Activated T-cell treated with anti-CD3 and anti-CD28 coated beads, Interleukin-2, amount 50 U/mL, for 1 hour (primary cell): ENCODE measurements at places on chromosomes 2 and 18.

DNA sequence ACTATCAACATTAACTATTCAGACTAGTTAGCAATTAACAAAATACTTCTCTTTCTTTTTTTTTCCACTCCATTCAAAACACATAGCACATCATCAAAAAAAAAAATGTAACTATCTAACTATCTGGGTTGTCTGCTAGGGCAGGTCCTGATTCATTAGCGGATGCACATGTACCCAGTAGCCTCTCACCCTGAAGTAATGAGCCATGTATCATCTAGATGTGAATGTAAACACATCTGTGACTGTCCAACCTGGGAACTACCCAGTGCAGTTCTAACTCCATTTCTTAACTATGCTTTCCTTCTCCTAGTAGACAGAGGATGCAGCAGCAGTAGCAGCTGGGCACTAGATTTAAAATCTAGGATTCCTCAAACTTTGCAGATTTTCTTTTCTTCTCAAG lies 183.1 kb upstream of the PIK3C3 start:
- DNase-seq = no peak

- no peak for DNase-seq
Observed at GRCh38 chr2:5730386-5730785, 38.2 kb downstream of the SOX11 start.

- DNase-seq = no peak
Observed at GRCh38 chr18:38170845-38171244, 605.2 kb upstream of the CELF4 start.

DNA sequence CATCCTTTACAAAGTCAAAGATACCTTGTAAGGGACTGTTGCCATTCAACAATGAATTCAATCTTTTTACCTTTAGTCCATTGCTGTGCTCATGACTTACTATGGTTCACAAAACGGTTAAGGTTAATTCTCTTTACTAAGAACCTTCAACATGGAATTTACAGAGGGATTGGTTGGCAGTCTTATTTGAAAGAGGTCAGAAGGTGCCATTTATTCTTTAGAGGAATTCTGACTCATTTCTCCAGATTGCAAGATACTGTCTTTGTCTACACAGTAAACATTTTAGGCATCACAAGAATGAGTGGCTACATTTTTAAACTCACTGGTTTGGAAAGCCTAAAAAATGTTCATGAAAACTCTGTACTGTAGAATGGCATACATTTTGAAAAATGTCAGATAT lies 17.4 kb downstream of the KCNH7 start:
- DNase-seq = no peak

DNA sequence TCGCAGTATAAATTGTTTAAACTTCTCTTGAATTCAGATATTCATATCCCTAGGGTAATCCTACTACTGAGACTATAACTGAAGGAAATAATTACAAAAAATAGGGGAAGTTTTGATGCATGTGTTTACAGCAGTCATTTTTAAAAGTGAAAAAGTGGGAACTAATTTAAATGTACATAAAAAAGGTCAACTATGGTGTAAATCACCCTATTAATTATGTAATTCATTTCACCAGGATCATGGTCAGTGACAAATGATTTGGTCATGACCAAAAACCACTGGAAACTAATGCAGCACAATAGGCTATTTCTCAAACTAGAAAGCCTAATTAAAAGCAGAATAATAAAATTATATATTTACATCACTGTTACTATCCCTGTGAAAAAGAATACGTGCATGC lies 5.0 kb upstream of the CNGA3 start:
- no peak for DNase-seq

- no peak for DNase-seq
Observed at GRCh38 chr2:141828761-141829160, 302.1 kb downstream of the LRP1B start.

- no peak for DNase-seq
Observed at GRCh38 chr2:138609446-138609845, 107.9 kb downstream of the SPOPL start.

DNA sequence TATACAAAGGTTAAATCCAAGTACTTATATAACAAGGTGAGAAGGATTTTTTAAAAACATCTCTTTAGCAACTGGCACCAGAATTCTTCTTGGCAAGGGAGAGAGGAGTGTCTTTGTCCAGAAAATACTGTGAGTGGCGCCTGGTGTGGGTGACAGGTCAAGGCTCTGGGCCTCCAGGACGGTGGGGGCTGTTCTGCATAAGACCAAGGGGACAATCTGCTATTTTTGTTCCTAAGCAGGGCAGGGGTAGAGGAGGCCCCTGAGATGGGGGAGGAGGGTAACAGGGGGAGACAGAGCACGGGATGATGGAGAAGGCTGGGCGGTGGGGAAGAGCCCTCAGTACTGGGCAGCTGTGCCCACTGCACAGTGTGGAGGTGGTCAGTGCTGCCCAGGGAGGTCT lies 51.6 kb upstream of the TAF1B start:
- no peak for DNase-seq

GRCh38 chr2:204576362-204576979 lies 31.2 kb downstream of the PARD3B start:
- no peak for DNase-seq

DNA sequence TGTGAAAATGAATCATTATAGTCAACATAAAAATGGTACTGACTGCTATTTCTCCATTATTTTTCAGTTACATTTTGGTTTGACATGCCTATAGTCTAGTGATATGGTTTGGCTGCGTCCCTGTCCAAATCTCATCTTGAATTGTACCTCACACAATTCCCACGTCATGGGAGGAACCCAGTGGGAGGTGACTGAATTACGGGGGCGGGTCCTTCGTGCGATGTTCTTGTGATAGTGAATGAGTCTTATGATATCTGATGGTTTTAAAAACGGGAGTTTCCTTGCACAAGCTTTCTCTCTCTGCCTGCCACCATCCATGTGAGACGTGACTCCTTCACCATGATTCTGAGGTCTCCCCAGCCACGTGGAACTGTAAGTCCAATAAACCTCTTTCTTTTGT lies 70.3 kb downstream of the BAZ2B start:
- DNase-seq = no peak

- DNase-seq = no peak
Observed at GRCh38 chr18:76370201-76370600, 124.8 kb downstream of the ZNF516 start.

DNA sequence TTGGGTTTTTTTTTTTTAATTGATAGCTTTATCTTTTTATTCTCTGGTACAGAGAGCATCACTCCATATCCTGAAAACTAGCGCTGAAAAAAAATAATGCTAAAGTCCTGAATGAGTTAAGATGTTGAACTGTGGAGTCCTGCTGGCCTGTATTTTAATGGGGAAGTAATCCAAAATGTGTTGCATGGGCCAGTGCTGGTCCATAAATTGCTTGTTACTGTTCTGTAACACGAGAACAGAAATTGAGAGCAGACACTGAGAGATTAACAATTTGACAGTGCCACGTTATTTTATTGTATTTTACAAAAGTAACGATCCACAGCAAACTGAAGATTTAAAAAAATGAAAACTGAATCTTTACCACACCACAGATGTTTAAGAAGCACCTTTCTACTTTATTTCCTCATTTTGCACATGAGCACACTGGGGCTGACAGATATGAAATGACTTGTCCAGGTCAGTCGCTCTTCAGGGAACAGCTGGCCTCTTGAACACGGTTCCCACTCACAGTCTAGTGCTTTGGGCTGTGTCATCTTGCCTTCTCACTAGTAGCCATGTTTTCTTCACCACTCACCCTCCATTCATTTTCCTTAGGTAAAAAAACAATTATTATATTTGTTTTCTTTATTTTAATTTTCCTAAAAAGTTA lies 35.3 kb downstream of the ZCCHC2 start:
- DNase-seq = no peak

GRCh38 chr2:190896477-190896876 lies 15.9 kb downstream of the GLS start:
- no peak for DNase-seq

DNA sequence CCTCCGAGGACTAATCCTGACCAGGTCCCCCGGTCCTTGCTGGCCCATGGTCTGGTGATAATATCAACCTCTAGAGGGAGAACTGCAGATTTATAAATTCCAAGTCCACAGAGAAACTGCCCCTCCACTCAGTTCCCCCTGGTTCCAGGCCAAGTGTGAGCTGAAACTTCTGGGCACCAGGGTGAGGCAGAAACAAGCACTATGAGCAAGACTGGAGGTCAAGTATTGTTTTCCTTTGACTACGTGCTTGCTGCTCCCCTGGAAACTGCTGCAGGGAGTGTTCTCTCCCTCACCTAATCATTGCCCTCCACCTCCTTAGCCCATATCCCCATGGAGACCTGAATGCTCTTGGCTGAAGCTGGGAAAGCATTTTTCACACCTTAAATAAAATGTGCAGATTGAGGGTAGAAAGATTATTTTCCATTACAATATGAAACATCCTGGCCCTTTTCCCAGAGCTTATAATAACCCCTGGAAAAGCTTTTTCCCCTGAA lies 135.2 kb downstream of the RDH14 start:
- no peak for DNase-seq

GRCh38 chr18:67133669-67134068 lies 382.9 kb downstream of the DSEL start:
- no peak for DNase-seq

GRCh38 chr2:55887351-55887750 lies 36.2 kb downstream of the EFEMP1 start:
- DNase-seq = no peak

DNA sequence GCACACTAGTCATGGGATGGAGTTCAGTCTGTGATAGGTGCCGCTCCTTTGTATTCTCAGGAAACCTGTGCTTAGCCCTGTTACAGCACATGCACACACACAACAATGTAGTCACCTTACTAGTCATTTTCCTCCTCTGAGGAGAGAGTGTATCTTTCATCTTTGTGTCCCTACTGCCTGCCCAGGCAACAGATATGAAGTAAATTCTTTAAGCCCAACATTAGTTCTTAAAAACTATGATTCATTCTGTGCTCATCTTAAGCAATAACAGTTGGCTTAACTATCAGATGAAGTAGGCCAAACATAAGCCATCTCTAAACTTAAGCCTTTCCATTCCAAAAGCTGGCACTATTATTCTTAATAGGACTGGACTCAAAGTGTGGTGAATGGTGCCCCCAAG lies 186.5 kb downstream of the LNPK start:
- DNase-seq = no peak

DNA sequence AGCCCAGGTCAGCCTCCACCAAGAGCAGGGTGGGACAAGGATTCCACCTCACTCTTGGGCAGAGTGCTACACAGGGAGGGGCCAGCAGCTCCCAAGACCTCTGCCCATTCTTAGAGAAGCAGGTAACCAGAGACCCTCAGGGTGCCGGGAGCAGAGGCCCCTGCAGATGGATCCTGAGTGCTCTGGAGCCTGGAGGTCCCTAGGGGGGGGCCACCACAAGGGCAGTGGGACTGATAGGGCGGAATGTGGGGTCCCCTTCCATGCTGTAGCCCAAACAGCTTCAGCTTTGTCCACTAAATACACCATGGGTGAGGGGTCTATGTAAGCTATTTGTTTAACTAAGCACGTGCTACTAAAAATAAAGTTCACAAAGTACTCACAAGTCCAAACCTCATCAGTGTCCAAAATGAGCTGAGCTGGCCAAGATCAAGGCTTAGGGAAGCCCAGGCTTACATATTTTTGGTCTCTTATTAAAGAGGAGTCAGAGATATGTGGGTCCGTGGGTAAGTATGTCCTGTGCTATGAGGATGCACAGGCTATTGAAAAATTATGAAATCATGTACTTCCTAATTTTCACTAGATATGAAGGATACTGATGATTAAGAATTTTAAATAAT lies 21.5 kb upstream of the GPC1 start:
- DNase-seq = no peak

- no peak for DNase-seq
Observed at GRCh38 chr18:10899481-10899880, 249.9 kb downstream of the PIEZO2 start.

- DNase-seq = no peak
Observed at GRCh38 chr2:157085522-157085921, 172.0 kb upstream of the GALNT5 start.

DNA sequence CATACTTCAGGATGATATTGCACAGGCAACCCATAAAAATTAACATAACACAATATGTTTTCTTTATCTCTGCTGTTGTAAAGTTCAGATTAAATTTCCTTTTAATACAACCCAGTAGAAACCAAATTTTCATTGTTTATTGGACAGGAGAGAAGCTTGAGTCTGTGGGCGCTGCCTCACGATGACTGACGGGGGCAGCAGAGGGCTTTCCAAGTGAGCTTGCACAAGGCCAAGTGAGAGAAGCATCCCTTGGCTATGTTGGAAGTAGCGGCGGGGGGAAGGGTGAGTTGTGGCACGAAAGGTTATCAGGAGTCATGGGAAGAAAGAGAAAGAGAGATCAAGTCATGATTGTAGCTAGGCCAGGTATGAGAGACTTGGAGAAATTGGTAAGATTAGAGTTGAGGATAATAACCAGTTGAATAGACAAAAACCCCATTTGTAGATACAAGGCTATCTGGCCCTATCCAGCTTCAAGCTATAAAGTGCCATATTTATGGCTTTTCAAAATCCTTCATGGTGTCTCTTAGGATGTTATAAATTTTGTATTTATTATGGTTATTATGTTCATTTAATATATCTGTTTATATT lies 413.7 kb upstream of the FAM98A start:
- DNase-seq = no peak

DNA sequence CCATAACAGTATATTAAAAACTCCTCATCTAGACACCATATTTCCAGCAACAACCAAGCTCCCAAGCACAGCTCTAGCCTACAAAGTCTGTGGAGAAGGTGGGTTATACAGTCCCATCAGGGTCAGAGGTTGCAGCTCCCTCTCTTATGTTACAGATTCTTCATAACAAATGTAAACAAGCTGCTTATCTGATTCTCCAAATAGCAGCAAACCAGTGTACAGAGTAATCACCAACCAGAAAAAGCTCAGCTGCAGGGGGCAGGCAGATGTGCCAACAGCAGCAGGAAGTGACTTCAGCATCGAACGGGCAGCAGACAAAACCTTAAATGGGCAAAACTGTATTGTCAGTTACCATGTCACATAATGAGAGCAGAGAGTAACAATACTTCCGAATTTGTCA lies 52.9 kb upstream of the NABP1 start:
- peak; percentile 40 for DNase-seq

DNA sequence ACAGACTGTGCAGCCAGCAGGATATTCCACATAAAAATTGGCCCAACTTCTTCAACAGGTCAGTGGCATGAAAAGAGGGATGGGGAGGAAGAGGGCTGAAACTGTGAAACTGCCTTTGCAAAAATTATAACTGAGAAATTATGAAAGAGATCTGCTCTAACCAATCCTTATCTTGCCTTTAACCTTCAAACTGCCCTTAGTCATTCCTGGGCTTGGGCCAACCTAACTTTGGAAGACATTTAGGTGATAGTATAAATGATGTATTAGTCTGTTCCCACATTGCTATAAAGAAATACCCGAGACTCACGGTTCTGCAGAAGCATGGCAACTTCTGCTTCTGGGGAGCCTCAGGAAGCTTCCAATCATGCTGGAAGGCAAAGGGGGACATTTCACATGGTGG lies 74.5 kb downstream of the RPL31 start:
- DNase-seq = no peak

DNA sequence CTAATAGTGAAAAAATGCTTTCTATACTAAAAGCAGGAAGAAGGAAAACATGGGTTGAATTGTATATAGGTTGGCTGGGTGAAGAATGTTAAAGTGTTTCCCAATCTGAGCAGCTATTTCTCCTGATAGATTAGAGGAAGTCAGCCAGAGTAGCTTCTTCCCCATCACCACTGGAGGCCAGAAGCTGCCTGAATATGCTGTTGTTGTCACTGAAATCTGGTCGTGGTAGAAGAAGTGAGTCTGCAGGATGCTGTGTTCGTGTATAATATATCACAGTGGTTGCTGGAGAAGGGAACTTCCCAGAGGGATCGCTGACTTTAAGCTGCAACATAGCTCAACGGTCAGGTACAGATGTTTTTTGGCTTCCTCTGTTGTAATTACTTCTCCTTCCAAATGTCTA lies 247.5 kb upstream of the LRATD1 start:
- DNase-seq = no peak

- no peak for DNase-seq
Observed at GRCh38 chr2:237201461-237202287, 116.0 kb downstream of the COPS8 start.
